Left ventricle myocardium superior (tissue), 1 donor: ENCODE measurements at places on chromosomes 6 and 20. TPM values are rescaled to one million over a fixed set of nuclear protein-coding genes. Genes with fewer than 3 reads are reported as not detected.

The LY6G6F gene
- not detected for total RNA-seq

The ZSCAN31 gene
- total RNA-seq: 8.6 TPM

The WFDC10A gene
- not detected for total RNA-seq

The BYSL gene
- total RNA-seq: 8.4 TPM

The TUBB1 gene
- total RNA-seq: 0.30 TPM
